ENCODE measurements at places on chromosomes 3 and 15.
A peak's percentile ranks its signal among the peaks of the same experiment; 100 is the strongest.

DNA sequence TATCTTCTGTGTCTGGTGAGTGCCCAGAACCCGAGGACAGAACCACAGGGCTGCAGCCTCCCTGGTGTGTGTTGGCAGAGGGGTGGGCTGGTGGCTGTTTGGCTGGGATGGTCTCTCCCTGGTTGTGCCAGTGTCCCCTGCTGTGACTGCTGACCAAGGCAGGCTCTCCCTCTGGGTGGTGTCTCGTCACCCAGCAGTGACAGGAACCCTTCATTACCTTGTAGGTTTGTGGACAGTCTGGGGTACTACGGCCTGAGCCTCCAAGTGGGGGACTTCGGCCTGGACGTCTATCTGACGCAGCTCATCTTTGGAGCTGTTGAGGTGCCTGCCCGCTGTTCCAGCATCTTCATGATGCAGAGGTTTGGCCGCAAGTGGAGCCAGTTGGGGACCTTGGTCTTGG, 6.4 kb upstream of the SLC22A14 start:
- no peak for DNase-seq

GRCh38 chr3:63861306-63861705, 2.3 kb downstream of the THOC7 start:
- DNase-seq, result no peak

- DNase-seq, result no peak
These were observed 69.9 kb downstream of the RGMA start for GRCh38 chr15:93019090-93019489.

DNA sequence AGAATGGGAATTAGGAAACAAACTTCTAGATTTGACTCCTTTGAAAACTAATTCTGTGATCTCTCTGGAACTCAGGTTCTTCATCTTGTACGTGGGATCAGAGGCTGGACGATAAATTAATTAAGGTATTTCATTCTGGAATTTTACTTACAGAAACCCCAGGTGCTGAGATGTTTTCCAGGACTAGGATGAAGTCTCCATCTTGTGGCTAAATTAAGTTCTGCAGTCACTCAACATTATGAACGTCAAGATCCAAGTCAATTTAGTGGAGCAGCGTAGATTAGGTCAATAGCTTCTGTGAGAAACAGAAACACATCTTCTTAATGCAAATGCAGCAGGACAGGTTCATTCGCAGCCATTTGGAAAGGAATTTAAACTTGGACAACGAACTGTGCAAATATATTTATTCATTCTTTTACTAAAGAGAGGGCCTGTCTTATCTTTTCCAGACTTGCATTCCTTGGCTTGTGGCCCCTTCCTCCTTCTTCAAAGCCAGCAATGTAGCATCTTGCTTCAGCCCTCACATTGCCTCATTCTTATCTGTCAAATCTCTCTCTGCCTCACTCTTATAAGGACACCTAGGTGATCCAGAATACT, 26.7 kb upstream of the TMC3 start:
- peak; percentile 57 for DNase-seq

- peak; percentile 49 for DNase-seq
These were observed 621.8 kb downstream of the MECOM start for GRCh38 chr3:169041677-169042171.

DNA sequence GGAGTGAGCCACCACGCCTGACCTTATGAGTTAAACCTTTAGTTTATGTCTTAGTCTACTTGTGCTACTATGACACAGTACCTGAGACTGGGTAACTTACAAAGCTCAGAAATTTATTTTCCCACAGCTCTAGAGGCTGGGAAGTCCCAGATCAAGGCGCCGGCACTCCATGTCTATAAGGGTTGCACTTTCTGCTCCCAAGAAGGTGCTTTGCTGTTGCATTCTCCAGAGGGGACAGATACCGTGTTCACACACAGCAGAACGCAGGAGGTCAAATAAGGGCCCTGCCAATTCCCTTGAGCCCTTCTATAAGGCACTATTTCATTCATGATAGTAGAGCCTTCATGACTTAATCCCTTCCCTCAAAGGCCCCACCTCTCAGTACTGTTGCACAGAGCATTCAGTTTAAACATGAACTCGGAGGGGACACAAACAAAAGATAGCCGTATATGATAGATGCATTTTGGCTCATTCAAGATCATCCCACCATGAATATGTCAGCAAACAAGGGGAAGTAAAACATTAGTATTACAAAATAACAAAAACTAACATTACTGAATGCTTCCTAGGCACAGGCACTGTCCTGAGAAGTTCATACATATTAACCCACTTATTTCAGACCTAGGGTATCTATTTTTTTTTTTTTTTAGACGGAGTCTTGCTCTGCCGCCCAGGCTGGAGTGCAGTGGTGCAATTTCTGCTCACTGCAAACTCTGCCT, 26.5 kb downstream of the PLA1A start:
- no peak for DNase-seq

DNA sequence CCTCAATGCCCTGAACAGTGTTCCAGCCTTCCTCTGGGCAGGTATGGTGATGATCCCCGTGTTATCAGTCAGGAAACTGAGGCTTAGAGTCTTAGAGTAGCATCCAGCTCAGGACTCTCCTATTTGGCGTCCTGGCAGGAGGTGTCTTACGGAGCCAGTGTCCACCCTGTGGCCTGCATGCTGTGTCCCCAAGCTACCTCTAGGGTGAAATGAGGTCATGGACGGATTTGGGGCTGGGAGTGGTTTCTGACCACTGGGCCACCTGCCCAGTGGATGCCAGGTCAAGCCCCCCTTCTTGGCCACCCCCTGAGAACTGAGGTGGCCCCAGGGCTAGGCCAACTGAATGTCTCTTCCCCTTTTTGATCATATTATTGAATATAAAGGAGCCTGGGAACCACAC, 27.2 kb upstream of the SLC6A6 start:
- DNase-seq, result no peak

GRCh38 chr3:153338487-153338886, 176.5 kb downstream of the RAP2B start:
- DNase-seq, result peak; percentile 56

DNA sequence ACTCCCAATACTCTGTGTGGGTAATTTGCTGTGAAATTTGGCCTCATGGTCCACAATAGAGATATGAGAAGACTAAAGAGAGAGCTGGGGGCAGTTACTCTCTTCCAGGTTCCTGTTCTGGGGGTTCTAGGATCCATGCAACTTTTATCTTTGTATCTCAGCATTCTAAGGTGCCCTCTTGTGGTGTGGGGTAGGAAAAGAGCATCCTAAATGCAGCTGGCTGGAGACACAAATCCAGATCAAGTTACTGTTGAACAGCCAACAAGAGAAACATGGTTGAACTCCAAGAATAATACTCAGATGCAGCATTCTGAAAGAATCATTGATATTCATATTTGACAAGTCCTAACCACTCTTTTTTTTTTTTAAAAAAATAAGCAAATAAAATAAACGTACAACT, 238.2 kb downstream of the GREM1 start:
- peak; percentile 95 for DNase-seq

- no peak for DNase-seq
These were observed 38.9 kb upstream of the PIAS1 start for GRCh38 chr15:68015244-68015643.

DNA sequence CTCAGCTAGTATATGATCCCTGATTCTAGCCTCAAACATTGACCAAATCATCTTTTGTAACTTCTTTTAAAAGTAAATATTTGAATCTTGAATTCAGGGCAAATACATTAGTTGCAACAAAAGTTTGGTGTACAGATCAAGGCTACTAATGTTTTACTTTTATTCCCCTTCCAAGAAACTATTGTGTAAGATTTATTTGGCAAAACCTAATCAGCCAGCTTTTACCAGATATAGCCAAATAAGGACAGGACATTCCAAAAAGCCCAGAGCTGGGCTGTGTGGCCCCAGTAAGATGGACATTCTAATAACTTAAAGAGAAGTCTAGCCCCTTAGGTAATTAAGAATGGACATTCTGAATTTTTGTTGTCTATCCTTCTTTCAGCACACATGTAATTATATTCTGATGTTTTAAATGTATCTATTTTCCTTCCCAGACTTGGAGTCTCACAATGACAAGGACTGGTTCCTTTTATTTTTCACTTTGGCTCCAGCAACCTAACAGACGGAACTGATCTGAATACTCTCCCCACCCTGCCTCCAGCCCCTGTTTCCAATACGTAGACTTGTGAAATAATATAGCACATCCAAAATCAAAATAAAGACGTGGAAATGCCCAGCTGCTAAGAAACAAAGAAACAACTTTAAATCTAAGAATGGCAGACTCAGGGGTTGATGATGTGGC, 48.1 kb downstream of the STARD5 start:
- DNase-seq, result peak; percentile 50

DNA sequence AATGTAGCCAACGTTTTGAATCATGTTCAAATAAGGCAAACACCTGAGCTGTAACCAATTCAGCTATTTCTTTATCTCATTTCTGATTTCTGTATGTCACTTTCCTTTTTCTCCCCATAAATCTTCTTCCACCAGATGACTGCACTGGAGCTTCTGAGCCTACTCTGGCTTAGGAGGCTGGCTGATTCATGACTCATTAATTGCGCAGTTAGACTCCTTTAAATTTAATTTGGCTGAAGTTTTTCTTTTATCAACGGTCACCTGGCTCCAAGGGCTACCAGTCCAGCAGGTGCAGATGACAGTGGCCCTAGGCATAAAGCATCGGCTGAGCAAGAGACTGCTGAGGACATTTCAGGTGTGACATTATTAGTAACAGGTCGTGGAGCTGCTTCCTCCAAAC, 39.6 kb upstream of the ITGA11 start:
- DNase-seq, result no peak

DNA sequence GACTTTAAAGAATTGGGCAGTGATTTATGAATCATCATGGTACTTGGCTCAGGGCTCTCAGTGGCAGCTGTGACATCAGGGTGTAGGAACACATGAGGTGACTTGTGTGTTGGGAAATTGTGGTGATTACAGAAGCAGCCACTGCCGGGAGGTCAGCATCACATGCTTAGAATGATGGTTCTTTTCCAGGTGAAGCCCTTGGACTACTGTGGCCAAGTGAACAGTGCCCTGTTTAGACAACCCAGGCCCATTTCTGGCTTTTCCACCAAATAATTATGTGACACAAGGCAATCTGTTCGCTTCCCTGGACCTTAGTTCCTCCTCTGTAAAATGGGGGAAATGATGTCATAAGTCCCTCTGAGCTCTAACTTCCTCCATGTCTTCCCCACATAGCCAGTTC, 139.7 kb upstream of the ROPN1 start:
- no peak for DNase-seq

- no peak for DNase-seq
These were observed 183.7 kb upstream of the KCNH8 start for GRCh38 chr3:18964640-18965039.

- DNase-seq, result peak; percentile 93
These were observed 48.3 kb upstream of the TRIM42 start for GRCh38 chr3:140629357-140630137.

Measured in fibroblast of skin of scalp (primary cell).